ENCODE measurements at places on chromosomes 11 and 22.

DNA sequence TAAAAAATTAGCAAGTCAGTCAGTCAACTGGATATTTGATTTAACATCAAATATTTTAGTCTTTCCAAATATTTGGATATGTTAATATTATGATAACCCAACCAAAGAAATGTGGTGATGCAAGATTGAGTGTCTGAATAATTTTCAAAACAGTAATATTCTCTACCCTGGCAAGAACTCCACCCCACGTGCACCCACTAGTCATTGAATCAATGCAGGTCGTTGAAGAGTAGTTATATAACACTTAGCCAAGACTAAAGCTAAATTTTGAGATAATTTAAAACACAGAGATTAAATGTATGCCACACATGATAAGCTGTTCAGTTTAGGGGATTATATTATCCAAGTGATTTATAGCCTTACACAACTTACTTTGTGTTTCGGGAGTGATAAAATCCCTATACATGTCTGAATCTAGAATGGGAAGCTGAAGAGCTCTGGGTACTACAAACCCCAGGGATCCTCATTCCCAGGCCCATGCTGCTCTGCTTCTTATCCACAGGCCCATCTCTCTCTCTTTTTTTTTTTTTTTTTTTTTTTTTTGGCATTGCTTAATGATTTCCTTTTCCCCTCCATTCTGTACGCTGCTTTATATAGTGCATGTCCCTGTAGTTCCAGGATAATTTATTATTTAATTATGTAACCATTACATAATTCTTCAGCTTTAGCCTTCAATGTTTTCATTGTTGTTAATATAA, 392.9 kb downstream of the NTM start:
- no peak for DNase-seq

- no peak for DNase-seq
These were observed 9.9 kb downstream of the MICAL2 start for GRCh38 chr11:12120031-12121008.

GRCh38 chr11:86720546-86720945, 48.1 kb upstream of the ME3 start:
- DNase-seq, result no peak

DNA sequence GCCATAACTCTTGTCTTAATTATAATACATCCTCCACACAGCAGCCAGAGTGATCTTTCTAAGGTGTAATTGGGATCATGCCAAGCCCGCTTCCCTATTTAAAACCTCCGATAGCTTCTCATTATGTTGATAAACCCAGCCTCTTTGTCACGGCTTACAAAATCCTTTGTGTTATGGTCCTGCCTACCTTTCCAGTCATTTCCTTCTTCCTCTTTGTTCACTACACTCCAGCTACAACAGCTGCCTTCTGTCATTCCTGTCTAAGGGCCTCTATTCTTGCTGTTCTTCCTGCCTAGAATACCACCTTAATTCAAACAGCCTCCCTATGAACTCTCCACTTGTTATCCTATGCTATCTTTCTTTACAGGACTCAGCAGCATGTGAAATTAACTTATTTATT, 70.6 kb upstream of the CAPRIN1 start:
- DNase-seq, result no peak

GRCh38 chr11:125397421-125397820, 98.6 kb downstream of the FEZ1 start:
- no peak for DNase-seq

All from GM04503 (cell line).